ENCODE measurements at places on chromosomes 5 and 9.
A peak's percentile ranks its signal among the peaks of the same experiment; 100 is the strongest.

GRCh38 chr5:73751254-73751914 lies 125.4 kb downstream of the ARHGEF28 start:
- no peak for DNase-seq

GRCh38 chr9:133700819-133701320 lies 37.3 kb downstream of the SARDH start:
- DNase-seq: no peak

GRCh38 chr5:128815201-128815600 lies 150.1 kb upstream of the SLC27A6 start:
- no peak for DNase-seq

DNA sequence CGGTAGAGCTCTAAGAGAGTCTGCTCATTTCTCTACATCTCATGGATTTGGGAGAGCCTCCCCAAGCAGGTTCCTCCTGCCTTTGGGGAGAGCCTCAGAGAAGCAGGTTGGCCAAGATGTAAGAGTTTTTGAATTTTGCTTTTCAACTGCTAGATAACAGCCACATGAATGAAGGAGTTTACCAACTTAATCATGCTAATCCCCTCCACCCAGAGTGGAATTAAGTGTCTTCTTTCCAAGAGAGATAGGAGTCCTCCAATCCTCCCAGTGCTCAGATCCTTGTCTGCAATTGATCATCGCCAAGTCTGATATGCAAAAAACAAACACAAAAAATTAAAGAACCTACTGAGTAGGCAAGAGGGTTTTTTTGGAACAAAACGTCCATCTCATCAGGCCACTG lies 99.4 kb upstream of the MAP3K1 start:
- no peak for DNase-seq

DNA sequence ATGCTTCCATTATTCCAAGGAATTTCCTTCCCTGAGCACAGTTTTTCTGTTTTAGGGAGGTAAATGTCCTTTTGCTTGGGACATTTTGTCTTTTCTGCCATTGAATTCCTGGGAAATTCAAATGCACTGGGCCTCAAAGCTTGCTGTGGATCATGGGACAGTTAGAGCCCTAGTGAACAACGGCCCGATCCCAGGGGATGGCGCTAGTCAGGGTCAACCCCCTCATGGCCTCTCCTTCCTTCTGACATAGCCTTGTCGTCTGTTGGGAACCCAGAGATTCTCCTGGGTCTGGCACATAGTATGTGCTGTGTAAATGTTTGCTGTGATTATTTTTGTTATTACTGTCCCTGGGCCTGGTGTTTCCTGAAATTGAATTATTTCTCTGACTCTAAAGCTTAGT lies 30.7 kb upstream of the COL15A1 start:
- DNase-seq: no peak

GRCh38 chr9:112487008-112487798 lies 576 bp downstream of the KIAA1958 start:
- DNase-seq: peak; percentile 64

DNA sequence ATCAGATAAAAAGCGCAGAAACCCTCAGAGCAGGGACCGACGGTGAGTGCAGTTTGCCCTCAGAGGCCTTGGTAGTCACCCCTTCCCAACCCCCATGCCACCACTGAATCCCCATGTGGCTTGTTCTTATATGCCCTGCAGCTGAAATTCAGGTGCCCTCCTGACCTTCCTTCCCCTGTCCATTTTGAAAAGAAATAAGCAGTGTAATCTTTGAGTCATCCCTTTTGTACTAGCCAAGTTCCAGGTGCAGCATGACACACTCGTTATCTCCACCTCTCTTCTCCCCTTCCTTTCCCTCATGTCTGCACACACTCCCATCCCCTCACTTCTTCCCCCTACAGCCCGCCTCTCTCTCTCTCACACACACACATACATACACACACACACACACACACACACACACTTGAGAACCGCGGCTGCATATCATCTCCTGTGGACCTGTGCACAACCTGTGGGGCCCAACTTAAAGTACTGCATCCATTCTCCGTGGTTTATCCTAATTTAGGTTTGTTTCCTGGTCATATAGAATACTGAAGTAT lies 53.1 kb downstream of the SYK start:
- no peak for DNase-seq

DNA sequence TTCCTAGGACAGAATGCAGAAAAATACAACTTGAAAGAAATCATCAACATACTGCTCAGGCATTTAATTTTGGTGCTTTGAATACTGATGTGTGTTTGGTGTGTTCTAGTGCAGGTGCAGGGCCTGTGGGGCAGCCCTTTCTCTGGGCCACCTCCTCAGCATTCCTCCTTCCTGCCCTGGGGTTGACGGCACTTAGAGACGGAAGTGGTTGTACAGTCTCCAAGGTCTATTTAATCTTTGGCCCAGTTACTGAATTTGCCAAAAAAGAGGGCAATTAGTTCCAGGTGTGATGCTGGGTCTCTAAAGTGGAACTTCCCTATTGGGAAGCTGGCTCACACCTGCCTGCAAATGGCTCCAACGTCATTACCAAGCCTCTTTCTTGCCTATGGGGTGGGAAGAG lies 269.0 kb downstream of the SH3GL2 start:
- DNase-seq: no peak

DNA sequence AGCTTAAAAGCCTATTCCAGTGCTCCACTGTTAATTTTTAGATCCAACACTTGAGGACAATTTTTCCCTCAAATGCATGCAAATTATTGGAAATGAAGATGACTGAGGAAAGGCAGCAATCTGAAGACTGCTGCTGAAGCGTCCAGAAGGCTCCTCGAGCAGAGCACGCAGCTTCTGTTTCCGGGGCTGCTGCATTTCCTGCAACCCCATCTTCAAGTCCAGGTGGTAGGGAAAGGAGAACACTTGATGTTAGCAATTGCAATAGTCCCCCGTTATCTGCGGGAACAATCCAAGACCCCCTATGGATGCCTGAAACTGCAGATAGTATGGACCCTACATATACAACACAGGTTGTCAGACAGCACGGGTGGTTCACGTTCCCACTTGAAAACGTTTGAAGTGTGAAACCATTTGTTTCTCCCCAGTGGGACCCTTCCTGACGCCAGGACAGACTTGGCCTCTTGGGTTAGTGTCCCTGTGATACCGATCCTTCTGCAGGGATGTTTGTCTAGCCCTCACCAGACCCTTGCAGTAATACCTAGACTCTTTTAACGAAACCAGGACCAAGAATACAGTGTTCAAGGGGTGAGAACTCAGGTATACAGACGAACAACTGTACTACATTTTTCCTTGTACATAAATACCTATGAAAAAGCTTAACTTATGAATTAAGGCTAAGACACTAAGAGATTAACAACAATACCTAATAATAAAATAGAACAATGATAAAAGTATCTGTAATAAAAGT lies 152.3 kb downstream of the HSD17B3 start:
- DNase-seq: no peak

DNA sequence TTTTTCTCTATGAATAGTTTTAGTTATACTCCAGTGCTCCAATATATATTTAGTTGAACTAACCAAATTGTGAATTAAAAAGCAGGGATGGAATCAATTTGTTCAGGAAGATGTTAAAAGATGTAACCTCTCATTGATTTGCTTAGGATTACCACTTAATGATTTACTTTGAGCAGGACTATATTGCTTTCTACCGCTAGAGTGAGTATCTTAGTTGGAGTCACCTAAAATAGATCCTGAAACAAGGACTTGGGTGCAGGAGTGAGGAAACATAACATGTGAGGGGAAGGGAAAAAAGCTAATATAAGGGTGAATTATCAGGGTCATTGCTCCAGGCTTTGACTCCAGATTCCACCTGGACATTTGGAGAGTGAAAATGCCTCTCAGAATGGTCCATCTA lies 2277.4 kb upstream of the C9orf72 start:
- no peak for DNase-seq

DNA sequence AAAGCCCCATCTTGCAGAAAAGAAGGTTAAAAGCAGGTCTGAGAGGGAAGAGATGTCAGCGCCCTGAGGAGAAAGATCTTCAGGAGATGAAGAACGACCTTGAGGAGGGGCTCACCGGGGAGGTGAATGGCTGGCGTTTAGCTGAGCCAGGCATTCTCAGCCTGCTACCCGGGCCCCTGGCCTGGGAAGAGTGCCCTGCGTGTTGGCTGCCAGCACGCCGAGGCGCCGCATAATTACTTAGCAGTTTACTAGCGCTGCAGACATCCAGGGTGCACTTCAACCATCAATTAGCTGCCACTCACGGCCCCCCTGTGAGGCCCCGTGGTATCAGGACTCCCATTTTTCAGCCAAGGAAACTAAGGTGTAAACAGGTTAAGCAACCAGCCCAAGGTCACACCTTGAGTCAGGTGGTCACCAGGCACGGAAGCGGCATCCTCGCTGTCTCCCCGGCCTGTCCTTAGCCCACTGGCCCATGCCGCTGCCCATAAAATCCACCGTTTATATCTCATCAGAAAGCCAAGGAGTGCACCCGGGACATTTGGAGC lies 551.9 kb downstream of the BNC2 start:
- no peak for DNase-seq

DNA sequence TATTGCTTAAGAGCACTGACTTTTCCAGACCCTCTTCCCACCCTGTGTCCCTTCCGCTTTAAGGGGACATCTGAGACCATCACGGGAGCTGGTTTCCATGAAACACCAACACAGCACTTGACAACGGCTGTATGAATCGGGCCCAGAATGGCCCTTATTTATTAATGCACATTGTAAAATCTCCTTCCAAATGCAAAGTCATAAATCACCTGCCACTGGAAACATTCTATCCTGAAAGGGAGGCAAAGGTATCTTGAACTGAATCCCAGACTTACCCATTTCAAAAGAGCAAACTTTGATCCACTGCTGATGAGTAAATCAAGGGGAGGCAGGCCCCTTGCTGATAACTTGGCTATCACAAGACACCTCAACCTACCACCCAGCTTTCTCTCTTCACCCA lies 37.4 kb downstream of the SHB start:
- DNase-seq: no peak

GRCh38 chr5:16881251-16881650 lies 54.8 kb downstream of the MYO10 start:
- DNase-seq: no peak

DNA sequence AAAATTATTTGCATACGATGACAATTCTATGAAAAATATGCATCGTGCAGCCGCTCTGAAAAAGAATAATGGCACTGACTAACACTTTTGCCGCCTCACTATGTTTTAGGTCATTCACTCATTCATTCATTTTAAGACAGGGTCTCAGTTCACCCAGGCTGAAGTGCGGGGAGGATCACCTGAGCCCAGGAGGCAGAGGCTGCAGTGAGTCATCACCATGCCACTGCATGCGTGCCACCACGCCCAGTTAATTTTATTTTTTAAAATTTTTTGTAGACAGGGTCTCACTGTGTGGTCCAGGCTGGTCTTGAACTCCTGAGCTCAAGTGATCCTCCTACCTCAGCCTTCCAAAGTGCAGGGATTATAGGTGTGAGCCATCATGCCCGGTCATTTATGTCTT lies 37.0 kb downstream of the RAPGEF1 start:
- DNase-seq: no peak

- DNase-seq: peak; percentile 19
These were observed 46.5 kb upstream of the SETD9 start for GRCh38 chr5:56862909-56863308.

- DNase-seq: no peak
These were observed 199.0 kb downstream of the ARHGAP26 start for GRCh38 chr5:142969186-142969585.

- no peak for DNase-seq
These were observed 75.6 kb downstream of the USP20 start for GRCh38 chr9:129910628-129911567.

GRCh38 chr5:116658830-116659229 lies 84.2 kb upstream of the SEMA6A start:
- no peak for DNase-seq

- no peak for DNase-seq
These were observed 12.8 kb downstream of the FAM81B start for GRCh38 chr5:95403996-95404395.

DNA sequence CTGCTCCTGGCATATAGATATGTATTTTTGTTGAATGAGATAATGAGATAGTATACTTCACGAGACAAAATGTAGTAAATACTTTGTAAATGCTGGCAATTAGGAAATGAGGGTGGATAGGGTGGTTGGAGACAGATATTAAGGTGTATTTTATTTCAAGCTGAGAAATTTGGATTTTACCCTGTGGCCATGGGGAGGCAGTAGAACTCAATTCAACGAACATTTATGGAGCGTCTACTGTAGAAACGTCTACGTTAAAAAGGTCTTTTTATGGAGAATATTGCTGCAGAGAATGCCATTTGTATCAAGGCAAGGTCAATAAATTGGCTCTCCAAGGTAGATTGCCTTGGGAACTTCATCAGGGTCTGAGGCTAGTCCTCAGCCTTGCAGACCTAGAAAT lies 21.5 kb upstream of the RALGPS1 start:
- no peak for DNase-seq

GRCh38 chr5:153571162-153571561 lies 80.7 kb downstream of the GRIA1 start:
- no peak for DNase-seq

- no peak for DNase-seq
These were observed 350.0 kb downstream of the DEPDC1B start for GRCh38 chr5:60349891-60350415.

DNA sequence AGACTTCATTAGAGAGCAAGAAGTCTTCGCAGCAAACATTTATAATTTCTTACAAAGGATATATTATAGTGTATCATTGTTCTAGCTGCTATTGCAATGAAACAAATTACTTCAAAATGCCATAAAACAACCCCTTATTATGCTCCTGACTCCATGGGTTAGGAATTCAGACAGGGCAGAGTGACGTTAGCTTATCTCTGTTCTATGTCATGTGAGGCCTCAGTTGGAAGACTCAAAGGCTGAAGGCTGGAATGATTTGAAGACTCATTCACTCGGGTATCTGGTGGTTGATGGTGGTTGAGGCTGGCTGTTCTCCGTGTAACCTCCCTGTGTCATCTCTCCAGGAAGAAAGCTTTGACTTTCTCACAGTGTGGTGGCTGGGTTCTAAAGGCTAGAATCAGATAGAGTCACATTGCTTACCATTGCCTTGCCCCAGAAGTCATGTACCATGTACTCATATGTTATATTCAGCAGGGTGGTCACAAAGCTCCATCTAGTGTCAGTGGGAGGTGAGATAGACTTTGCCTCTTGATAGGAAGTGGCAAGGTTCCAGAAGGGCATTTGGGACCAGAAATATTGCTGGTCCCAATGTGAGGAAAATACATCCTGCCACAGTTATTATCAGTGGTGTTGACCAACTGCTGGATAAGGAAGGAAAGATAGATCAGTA lies 226.9 kb downstream of the TMEM38B start:
- no peak for DNase-seq

DNA sequence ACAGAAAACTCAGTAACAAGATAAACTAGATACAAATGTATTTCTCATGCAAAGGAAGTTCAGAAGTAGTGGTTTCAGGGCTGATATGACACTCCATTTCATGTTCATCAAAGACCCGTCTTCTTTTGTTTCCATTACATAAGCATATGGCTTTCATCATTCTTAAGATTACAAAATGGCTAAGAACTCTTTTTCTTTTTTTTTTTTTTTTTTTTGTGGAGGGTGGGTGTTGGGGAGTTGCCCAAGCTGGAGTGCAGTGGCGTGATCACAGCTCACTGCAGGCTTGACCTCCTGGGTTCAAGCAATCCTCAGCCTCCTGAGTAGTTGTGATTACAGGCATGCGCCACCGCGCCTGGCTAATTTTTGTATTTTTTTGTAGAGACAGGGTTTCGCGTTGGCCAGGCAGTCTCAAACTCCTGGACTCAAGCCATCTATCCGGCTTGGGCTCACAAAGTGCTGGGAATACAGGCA lies 22.0 kb upstream of the PTBP3 start:
- no peak for DNase-seq

- DNase-seq: no peak
These were observed 1835.2 kb upstream of the NUDT12 start for GRCh38 chr5:105397749-105398148.

GRCh38 chr5:40755407-40756365 lies at the start of gene TTC33:
TTC33 (minus strand) TSS chr5:40755961; CDS start chr5:40747018, 8,943 bp downstream.
- peak; percentile 94 for DNase-seq
